ENCODE measurements at places on chromosomes 4 and X. TPM values are rescaled to one million over a fixed set of nuclear protein-coding genes. Genes with fewer than 3 reads are reported as not detected.
A peak's percentile ranks its signal among the peaks of the same experiment; 100 is the strongest.

PASD1 gene
- total RNA-seq: not detected

TAF7L gene
- not detected for total RNA-seq

PPEF2 gene
- 0.32 TPM for total RNA-seq

BTK gene
- total RNA-seq: 48.2 TPM

PCDH11X gene
- not detected for total RNA-seq

ZCCHC18 gene
- total RNA-seq: 8.9 TPM

DNA sequence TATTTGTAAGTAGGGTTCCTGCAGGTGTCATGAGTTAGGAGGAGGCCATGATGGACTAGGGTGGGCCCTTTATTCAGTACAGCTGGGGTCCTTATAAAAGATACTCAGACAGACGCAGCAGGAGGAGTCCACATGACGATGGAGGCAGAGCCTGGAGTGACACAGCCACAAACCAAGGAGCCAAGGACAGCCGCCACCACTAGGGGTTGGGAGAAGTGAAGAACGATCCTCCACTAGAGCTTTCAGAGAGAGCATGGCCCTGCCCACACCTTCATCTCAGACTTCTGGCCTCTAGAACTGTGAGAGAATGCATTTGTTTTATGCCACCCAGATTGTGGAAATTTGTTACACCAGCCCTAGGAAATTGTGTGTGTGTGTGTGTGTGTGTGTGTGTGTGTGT, 31.1 kb downstream of the JAKMIP1 start:
- H3K27ac ChIP-seq: no peak overlapping the region
- H3K4me1 ChIP-seq: peaks cover 21% of the 10 kb centered on the region
- no peak overlapping the region for H3K4me3 ChIP-seq

DNA sequence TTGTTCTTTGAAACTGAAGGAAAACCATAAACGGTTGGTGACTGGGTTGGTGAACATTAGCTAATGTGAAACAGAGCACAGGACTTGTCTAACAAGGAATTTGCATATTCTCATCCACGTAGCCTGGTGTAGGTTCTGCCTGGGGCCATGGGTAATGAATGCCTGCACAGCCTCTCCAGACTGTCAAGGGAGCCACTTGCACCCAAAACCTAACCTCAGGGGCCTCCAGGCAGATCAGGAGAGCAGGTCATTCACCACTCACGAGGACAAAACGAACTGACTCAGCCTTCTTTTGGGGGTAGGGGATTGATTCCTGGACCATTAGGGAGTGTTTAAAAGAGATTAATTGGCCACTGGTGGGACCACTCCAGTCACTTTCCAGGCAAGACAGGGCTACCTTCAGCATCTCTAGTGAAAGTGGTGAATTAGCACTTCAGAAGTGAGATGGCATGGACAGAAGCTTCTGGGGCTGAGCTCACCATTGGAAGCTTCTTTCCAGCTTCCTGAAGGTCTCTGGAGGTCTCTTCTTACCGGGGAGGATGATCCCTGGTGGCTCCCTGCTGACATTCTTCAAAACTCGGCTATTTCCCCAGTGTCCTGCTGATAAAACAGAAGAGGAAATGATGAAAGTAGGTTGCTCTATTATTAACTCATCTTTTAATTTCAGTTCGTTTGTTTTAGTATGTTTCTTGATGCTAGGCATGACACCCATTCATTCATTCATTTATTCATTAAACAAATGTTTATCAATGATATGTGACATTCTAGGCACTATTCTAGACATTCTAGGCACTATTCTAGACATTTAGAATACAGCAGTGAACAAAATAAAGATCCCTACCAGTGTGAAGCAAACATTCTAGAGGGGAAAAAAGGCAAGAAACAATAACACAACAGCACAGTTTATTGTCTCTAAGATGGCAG, 104.5 kb upstream of the LNX1 start:
- H3K27ac ChIP-seq: no peak overlapping the region
- no peaks in the 10 kb centered on the region for H3K27me3 ChIP-seq
- no peak overlapping the region for H3K4me3 ChIP-seq
- no peaks in the 10 kb centered on the region for H3K36me3 ChIP-seq
- no peak for DNase-seq
- no peaks in the 10 kb centered on the region for H3K4me1 ChIP-seq

- no peaks in the 10 kb centered on the region for H3K36me3 ChIP-seq
- no peak overlapping the region for H3K4me3 ChIP-seq
- H3K4me1 ChIP-seq: no peaks in the 10 kb centered on the region
- H3K27ac ChIP-seq: no peak overlapping the region
These were observed 100.3 kb upstream of the PDE5A start for GRCh38 chr4:119728692-119729593.

GRCh38 chr4:5973486-5974220, 44.6 kb downstream of the C4orf50 start:
- H3K27ac ChIP-seq: no peak overlapping the region
- DNase-seq: no peak
- no peaks in the 10 kb centered on the region for H3K4me1 ChIP-seq
- H3K36me3 ChIP-seq: no peaks in the 10 kb centered on the region
- H3K4me3 ChIP-seq: no peak overlapping the region

GRCh38 chr4:680928-681645, 6.7 kb downstream of the MYL5 start:
- peak overlapping the region; percentile 30 for H3K4me3 ChIP-seq
- peak; percentile 67 for DNase-seq
- no peaks in the 10 kb centered on the region for H3K36me3 ChIP-seq

DNA sequence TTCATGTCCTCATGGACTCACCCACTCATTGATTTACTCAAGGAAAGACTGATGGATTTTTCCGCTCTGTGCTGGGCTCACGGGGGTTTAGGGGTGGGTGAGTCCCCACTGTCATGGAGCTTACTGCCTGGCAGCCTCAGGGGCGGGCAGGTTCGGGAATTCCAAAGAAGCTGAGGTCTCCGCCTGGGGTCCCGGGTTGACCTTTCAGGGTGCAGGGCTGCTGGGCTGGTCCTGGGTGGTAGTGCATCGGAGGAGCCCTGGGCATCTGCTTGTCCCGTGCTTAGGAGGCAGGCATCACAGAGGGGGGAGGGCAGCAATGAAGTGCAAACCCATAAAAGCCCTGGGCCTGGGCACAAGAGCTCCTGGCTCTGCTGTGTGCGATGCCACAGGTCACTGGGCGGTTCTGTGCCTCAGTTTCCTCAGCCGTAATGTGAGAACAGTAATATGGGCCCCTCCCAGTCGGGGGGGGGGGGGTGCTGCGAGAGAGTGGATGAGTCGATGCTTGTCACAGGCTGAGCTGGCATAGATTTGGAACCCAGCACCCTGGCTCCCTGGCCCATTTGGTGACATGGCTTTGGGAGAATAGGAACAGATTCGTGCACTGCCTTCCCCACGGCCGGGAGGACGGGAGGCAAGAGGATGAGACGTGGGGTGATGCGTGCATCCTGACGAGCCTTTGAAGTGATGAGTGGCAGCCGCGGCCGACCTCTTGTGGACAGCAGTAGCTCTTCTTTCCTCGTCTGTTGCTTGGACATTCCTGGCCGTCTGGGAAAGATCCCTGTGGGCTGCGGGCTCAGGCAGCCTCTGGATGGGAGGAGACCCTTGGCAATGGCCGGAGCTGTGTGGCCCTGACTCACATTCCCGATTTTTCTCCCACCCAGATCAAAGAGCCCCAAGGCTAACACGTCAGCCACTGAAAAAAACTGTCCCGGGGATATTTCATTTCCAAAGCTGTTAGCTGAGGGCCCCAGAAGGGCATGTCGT, 42.0 kb downstream of the PSAPL1 start:
- H3K36me3 ChIP-seq: no peaks in the 10 kb centered on the region
- H3K27me3 ChIP-seq: peaks cover 3% of the 10 kb centered on the region
- no peaks in the 10 kb centered on the region for H3K4me1 ChIP-seq

DNA sequence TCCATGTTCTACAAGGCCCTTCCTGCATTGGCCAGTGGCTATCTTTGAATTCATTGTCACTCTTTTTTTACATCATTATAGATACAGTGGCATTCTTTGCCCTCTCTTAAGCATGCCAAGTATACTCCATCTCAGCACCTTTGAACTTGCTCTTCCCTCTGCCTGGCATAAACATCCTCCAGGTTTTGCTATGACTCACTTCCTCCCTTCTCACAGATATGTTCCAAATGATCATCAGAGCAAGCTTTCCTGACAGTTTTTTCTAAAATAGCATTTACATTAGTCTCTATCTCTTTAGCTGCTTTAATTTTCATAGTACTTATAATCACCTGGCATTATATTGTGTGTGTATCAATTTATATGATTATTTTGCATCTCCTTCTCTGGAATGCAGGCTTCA, 553.3 kb upstream of the MAGEB2 start:
- H3K27me3 ChIP-seq: no peaks in the 10 kb centered on the region
- DNase-seq: no peak
- H3K4me1 ChIP-seq: no peaks in the 10 kb centered on the region
- no peaks in the 10 kb centered on the region for H3K36me3 ChIP-seq
- H3K27ac ChIP-seq: no peak overlapping the region
- H3K4me3 ChIP-seq: no peak overlapping the region

GRCh38 chr4:169068423-169068822, 58.4 kb upstream of the CBR4 start:
- DNase-seq: no peak
- no peak overlapping the region for H3K27ac ChIP-seq
- H3K4me1 ChIP-seq: peaks cover 8% of the 10 kb centered on the region
- no peaks in the 10 kb centered on the region for H3K36me3 ChIP-seq
- H3K4me3 ChIP-seq: no peak overlapping the region

DNA sequence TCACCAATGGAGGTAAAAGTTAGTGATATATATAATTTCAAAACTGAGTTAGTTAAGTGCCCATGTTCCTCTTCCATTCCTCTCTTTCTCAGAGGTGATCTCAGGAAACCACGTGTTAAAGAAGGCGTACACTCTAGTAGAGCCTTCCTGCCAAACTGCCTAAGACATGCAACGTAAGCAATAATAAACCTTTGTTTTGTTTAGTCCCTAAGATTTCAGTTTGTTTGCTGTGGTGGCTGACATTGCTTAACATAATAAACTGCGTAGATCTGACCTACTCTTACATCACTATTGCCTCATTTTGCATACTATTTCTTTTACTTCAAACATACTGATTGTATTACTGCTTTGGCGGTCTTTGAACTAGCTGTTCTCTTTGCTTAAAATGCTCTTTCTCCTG, 99.2 kb downstream of the JADE1 start:
- H3K27ac ChIP-seq: no peak overlapping the region
- H3K27me3 ChIP-seq: no peaks in the 10 kb centered on the region
- DNase-seq: no peak
- no peaks in the 10 kb centered on the region for H3K36me3 ChIP-seq

- no peaks in the 10 kb centered on the region for H3K36me3 ChIP-seq
- H3K27me3 ChIP-seq: no peaks in the 10 kb centered on the region
- no peak overlapping the region for H3K4me3 ChIP-seq
- H3K27ac ChIP-seq: no peak overlapping the region
- no peaks in the 10 kb centered on the region for H3K4me1 ChIP-seq
These were observed 18.8 kb upstream of the AREG start for GRCh38 chr4:74426101-74426500.

- no peak for DNase-seq
- H3K27ac ChIP-seq: no peak overlapping the region
- H3K4me3 ChIP-seq: no peak overlapping the region
These were observed 18.1 kb upstream of the PAGE5 start for GRCh38 chrX:55201930-55202579.

DNA sequence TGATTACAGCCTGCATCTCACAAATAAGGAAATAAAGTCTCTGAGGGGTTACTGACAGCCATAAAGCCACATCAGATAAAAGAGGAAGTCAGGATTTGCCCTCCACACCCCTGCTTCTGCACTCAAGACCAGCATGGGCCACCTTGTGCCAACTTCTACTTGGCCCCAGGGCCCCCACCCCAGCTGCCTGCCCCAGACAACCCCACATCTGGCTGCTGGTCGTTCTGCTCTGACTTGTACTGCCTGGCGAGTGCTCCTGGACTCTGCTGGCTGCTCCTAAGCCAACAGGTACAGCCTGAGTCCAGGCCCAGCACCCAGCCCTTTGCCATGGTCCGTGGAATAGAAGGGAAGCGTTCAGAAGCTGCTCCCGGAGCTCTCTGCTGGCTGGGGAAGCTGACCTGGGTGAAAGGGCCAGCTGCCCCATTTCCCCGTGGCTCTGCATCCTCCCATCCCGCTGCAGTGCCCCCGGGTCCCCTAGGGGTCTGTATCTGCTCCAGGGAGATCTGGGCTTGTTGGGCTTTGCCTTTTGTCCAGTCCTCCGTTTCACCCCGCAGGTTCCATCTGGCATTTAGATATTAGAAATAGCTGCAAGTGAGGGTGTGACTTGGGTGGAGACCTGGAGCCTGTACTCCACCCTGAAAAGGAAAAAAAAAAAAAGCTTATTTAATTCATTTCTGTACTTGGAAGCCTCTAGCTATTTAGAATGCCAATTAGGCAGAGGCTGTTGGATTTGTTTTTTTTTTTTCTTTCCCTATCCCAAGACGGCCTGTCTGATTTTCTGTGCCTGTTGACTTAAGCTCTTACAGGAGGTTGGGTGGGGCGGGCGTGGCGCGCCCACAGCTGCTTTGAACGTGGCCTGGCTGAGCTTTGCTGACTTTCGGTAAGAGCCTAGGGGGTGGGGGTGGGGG, 194.7 kb downstream of the PTTG2 start:
- H3K27ac ChIP-seq: no peak overlapping the region
- no peaks in the 10 kb centered on the region for H3K36me3 ChIP-seq
- peaks cover 18% of the 10 kb centered on the region for H3K4me1 ChIP-seq
- DNase-seq: no peak
- no peaks in the 10 kb centered on the region for H3K27me3 ChIP-seq

- DNase-seq: no peak
- H3K36me3 ChIP-seq: no peaks in the 10 kb centered on the region
- H3K27me3 ChIP-seq: no peaks in the 10 kb centered on the region
- no peak overlapping the region for H3K4me3 ChIP-seq
- H3K4me1 ChIP-seq: no peaks in the 10 kb centered on the region
These were observed 1047.6 kb downstream of the TECRL start for GRCh38 chr4:63361628-63362027.

DNA sequence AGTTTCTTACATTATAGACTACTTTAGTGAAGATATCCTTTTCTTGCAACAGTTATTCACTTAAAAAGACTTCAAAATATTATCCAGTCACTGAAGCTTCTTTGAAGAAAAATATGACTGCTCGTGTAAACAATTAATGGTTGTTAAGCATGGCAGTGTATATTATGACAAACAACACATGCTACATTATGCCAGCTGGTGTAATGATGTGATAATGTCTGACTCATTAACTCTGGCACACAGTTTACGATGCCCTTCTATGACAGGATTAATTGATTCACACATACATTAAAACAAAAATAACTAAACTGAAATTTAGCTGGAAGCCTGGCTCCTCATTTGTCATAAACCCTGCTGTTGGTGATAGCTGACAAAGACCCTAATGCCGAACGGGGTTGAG, 22.4 kb downstream of the GK2 start:
- no peak overlapping the region for H3K27ac ChIP-seq
- no peak overlapping the region for H3K4me3 ChIP-seq
- no peaks in the 10 kb centered on the region for H3K27me3 ChIP-seq
- no peaks in the 10 kb centered on the region for H3K4me1 ChIP-seq
- no peak for DNase-seq

- no peak overlapping the region for H3K27ac ChIP-seq
- H3K4me1 ChIP-seq: no peaks in the 10 kb centered on the region
- no peak overlapping the region for H3K4me3 ChIP-seq
- DNase-seq: no peak
These were observed 216.8 kb downstream of the FBXO8 start for GRCh38 chr4:174066611-174067205.

Data from natural killer cell (primary cell).